T-helper 17 cell (primary cell): ENCODE measurements at places on chromosomes 16 and 17. TPM values are rescaled to one million over a fixed set of nuclear protein-coding genes. Genes with fewer than 3 reads are reported as not detected.

DNA sequence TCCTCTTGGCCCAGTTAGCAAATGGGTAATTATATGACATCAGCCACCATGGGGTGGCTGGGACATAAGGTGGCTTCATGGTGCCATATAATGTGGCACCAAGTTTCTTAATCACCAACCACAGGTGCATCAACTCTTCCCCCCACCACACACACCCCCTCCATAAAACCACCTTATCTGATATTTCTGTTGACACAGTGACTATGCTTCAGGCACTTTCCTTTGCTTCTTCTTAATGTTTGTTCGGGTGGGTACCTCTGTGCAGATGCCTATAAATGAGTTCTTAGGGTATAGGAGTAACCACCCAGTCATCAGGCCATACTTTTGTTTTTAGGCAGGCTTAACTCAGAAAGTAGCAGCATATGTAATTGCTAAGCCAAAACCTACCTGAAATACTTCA lies 29.5 kb downstream of the RNF43 start:
- no peak overlapping the region for H3K27ac ChIP-seq
- H3K27me3 ChIP-seq = peaks cover 5% of the 10 kb centered on the region
- H3K36me3 ChIP-seq = no peaks in the 10 kb centered on the region
- H3K4me3 ChIP-seq = no peak overlapping the region
- H3K4me1 ChIP-seq = peaks cover 12% of the 10 kb centered on the region

- H3K27ac ChIP-seq = no peak overlapping the region
- no peak for DNase-seq
- peaks cover 4% of the 10 kb centered on the region for H3K27me3 ChIP-seq
- peaks cover 4% of the 10 kb centered on the region for H3K4me1 ChIP-seq
Measured at GRCh38 chr16:19784183-19784736, 66.2 kb downstream of the IQCK start.

GRCh38 chr16:66093191-66093590 lies 273.3 kb upstream of the CDH5 start:
- no peaks in the 10 kb centered on the region for H3K36me3 ChIP-seq
- H3K4me1 ChIP-seq = no peaks in the 10 kb centered on the region
- H3K4me3 ChIP-seq = no peak overlapping the region
- DNase-seq = no peak
- H3K27me3 ChIP-seq = peaks cover 22% of the 10 kb centered on the region
- no peak overlapping the region for H3K27ac ChIP-seq

DNA sequence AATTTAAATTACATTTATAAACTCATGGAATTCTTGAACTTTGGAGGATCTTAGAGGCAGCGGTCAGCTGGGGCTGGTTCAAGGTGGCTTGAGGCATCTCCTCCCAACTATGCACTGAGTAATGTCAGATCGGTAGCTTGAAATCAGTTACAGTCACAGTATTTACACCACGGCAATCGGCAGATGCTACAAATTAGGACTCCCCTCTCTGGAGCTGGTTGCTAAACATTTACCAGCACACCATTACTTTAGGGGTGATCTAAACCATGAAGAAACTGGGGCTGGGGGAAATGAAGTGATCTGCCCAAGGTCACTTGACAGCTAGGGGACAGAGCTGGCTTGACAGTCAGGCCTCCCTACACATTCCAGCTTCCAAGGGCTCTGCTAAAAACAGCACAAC lies 137.6 kb downstream of the IRX3 start:
- H3K36me3 ChIP-seq = no peaks in the 10 kb centered on the region
- H3K27ac ChIP-seq = no peak overlapping the region
- no peaks in the 10 kb centered on the region for H3K4me1 ChIP-seq
- no peak for DNase-seq
- H3K4me3 ChIP-seq = no peak overlapping the region
- peaks cover 18% of the 10 kb centered on the region for H3K27me3 ChIP-seq

- no peak overlapping the region for H3K27ac ChIP-seq
- peaks cover 27% of the 10 kb centered on the region for H3K27me3 ChIP-seq
- H3K4me3 ChIP-seq = no peak overlapping the region
- H3K36me3 ChIP-seq = no peaks in the 10 kb centered on the region
- no peak for DNase-seq
Measured at GRCh38 chr16:87199379-87199778, 117.8 kb downstream of the C16orf95 start.

DNA sequence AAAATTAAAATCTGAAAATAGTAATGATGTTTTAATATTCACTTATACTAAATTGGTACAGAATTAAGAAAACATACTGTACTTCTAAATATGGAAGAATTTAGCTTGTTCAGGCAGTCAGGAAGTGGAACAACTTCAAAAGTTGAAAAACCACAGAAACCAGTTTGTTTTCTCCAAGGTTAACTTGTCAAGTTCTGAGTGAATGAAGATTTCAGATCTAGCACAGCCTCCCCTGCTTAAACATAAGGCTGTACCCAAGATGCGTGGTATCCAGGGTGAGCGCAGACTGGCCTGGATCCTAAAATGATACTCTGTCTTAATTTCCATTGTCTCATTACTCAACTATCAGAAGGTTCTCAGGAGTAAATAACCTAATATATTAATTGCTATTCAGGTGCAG lies 730.7 kb upstream of the KIF2B start:
- H3K36me3 ChIP-seq = no peaks in the 10 kb centered on the region
- H3K27me3 ChIP-seq = no peaks in the 10 kb centered on the region
- H3K4me1 ChIP-seq = no peaks in the 10 kb centered on the region
- H3K4me3 ChIP-seq = no peak overlapping the region

GRCh38 chr16:28496844-28497243 lies 2.4 kb downstream of the APOBR start:
- no peak for DNase-seq
- peak overlapping the region; percentile 21 for H3K4me3 ChIP-seq
- H3K36me3 ChIP-seq = peaks cover 10% of the 10 kb centered on the region
- H3K27me3 ChIP-seq = no peaks in the 10 kb centered on the region
- peaks cover 40% of the 10 kb centered on the region for H3K4me1 ChIP-seq

DNA sequence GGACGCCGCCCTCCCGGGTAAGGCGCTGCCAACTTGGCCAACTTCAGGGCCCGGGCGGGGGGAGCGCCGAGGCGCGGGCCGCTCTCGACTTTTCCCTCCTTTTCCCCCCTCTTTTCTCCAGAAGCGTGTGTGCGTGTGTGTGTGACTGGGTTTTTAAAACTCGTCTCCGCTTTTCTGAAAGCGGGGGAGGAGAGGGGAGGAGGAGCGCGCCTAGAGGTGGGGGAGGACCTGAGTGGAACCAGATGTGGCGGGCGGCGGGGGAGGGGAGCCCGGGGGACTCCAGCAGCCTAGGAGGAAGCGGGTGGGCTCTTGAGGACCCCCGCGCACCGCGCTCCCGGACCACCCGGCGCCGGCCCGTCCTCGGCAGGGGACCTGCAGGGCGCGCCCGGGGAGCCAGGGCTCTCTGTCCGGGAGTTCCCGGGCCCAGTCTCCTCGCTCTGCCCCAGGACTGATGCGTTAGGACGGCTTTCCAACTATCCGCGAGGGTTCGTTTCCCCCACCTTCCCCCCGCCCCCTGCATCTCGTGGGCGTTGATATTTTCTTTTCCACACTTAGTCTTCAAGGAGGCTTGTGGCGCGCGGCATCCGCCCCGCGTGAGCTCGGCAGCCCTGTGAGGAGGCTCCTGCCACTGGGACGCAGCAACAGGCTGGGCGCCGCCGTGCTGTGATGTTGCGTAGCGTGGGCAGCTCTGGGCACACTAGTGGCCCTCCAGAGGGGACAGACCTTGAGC lies 599 bp downstream of the MRC2 start:
- peaks cover 16% of the 10 kb centered on the region for H3K4me1 ChIP-seq
- H3K27me3 ChIP-seq = peaks cover 41% of the 10 kb centered on the region
- H3K27ac ChIP-seq = no peak overlapping the region
- peak overlapping the region; percentile 91 for H3K4me3 ChIP-seq
- DNase-seq = no peak
- H3K36me3 ChIP-seq = peaks cover 4% of the 10 kb centered on the region

DNA sequence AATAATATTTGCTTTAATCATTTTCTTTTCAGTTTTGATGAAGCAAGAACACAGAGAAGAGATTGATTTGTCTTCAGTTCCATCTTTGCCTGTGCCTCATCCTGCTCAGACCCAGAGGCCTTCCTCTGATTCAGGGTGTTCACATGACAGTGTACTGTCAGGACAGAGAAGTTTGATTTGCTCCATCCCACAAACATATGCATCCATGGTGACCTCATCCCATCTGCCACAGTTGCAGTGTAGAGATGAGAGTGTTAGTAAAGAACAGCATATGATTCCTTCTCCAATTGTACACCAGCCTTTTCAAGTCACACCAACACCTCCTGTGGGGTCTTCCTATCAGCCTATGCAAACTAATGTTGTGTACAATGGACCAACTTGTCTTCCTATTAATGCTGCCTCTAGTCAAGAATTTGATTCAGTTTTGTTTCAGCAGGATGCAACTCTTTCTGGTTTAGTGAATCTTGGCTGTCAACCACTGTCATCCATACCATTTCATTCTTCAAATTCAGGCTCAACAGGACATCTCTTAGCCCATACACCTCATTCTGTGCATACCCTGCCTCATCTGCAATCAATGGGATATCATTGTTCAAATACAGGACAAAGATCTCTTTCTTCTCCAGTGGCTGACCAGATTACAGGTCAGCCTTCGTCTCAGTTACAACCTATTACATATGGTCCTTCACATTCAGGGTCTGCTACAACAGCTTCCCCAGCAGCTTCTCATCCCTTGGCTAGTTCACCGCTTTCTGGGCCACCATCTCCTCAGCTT lies 45.0 kb downstream of the ESRP2 start:
- H3K27ac ChIP-seq = no peak overlapping the region
- no peak overlapping the region for H3K4me3 ChIP-seq
- peaks cover 9% of the 10 kb centered on the region for H3K36me3 ChIP-seq
- no peaks in the 10 kb centered on the region for H3K27me3 ChIP-seq
- peaks cover 14% of the 10 kb centered on the region for H3K4me1 ChIP-seq

DNA sequence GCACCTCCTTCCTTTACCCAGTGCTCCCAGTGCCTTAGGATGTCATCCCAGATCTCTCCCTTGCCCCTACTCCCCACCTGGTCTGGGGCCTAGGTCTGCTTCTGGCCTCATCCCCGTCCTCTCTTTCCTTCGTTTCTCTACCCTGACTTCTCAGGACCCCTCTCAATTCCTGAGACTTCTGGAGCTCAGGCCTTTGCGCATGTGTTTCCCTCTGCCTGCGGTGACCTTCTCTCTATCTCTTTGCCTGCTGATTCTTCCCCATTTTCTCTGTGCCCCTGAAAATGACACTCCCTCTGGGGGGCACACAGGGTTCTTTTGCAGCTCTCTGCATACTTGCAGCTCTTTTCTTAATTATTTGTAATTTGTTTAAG lies 13.5 kb downstream of the ADORA2B start:
- no peak overlapping the region for H3K4me3 ChIP-seq
- H3K27ac ChIP-seq = peak overlapping the region; percentile 35
- H3K27me3 ChIP-seq = peaks cover 20% of the 10 kb centered on the region
- H3K36me3 ChIP-seq = peaks cover 8% of the 10 kb centered on the region
- peaks cover 11% of the 10 kb centered on the region for H3K4me1 ChIP-seq
- DNase-seq = no peak

DNA sequence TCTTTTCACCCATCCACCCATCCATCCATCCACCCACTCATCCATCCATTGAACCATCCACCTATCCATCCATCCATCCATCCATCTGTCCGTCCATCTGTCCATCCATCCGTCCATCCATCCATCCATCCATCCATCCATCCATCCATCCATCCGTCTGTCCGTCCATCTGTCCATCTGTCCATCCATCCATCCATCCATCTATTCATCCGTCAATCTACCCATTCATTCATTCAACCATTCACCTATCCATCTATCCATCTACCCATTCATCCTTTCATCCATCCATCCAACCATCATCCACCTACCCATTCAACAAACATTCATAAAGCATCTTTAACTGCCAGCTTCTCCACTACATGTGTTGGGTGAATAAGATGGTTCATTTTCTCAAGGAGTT lies 28.9 kb downstream of the GP2 start:
- H3K4me1 ChIP-seq = peaks cover 3% of the 10 kb centered on the region
- H3K27me3 ChIP-seq = peaks cover 48% of the 10 kb centered on the region
- H3K36me3 ChIP-seq = no peaks in the 10 kb centered on the region
- no peak overlapping the region for H3K4me3 ChIP-seq
- H3K27ac ChIP-seq = no peak overlapping the region

DNA sequence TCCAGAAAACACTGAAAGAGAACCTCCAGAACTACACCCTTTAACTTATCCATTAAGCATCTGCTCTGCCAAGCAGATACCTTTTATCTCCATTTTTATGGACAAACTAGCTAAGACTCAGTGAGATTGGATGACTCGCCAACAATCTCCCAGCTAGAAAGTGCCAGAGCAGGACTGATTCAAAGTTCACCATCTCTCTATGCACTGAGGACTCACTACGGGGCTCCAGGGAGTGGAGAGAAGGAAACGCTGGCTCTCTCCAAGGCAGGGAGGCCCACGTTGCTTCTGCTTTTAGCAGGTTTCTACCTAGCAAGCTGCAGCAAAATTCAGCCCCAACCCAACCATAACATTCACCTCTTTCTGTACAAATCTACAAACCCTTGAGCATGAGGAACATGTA lies 52.8 kb upstream of the ARHGAP44 start:
- DNase-seq = no peak
- no peaks in the 10 kb centered on the region for H3K27me3 ChIP-seq

DNA sequence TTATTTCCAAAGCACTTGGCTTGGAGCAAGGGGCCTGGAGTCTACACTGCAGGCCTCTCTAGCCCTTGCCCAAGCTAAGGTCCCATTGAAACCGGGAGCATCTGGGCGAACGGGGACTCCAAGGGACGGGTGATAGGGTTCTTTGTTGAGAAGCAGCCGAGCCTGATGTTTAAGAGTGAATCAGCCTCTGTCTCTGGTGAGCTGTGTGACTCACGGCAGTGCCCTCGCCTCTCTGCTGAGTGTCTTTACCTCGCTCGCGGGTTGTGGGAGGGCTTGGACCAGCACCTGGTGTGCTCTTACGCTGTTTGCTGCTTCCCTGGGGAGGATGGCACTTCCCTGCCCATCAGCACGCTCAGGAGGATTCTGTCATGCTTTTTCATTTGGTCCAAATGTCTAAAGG lies 1.3 kb downstream of the HGS start:
- peaks cover 20% of the 10 kb centered on the region for H3K4me1 ChIP-seq
- peak overlapping the region; percentile 88 for H3K27ac ChIP-seq
- H3K36me3 ChIP-seq = peaks cover 3% of the 10 kb centered on the region
- no peak for DNase-seq

DNA sequence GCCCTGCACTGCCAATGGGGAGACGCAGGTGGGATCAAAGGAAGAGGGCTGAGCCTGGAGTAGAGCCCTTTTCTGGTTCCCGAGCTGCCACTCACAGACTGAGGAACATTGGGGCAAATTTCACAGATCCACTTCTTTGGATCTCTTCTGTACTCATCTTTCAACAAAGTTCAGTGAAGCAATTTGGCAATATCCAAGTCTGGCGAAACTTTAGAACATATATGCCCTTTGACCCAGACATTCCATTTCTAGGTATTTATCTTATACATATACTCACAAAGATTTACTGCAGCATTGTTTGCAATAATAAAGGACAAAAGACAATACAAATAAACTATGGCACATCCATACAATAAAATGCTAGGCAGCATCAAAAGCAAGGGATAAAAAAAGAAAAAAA lies 4.9 kb downstream of the ZDHHC1 start:
- no peak overlapping the region for H3K27ac ChIP-seq
- peaks cover 6% of the 10 kb centered on the region for H3K4me1 ChIP-seq
- H3K4me3 ChIP-seq = no peak overlapping the region
- peaks cover 39% of the 10 kb centered on the region for H3K27me3 ChIP-seq
- no peak for DNase-seq
- H3K36me3 ChIP-seq = peaks cover 5% of the 10 kb centered on the region

GRCh38 chr16:27199736-27200135 lies 3.6 kb upstream of the KDM8 start:
- no peaks in the 10 kb centered on the region for H3K27me3 ChIP-seq
- H3K36me3 ChIP-seq = peaks cover 2% of the 10 kb centered on the region
- H3K27ac ChIP-seq = peak overlapping the region; percentile 87
- H3K4me1 ChIP-seq = peaks cover 63% of the 10 kb centered on the region
- no peak for DNase-seq
- H3K4me3 ChIP-seq = peak overlapping the region; percentile 71

KRT36 gene
- not detected for total RNA-seq

KRTAP3-2 gene
- not detected for total RNA-seq

SOX9 gene
- total RNA-seq = not detected

WNT3 gene
- not detected for total RNA-seq
